ENCODE measurements at places on chromosomes 3 and 15.

DNA sequence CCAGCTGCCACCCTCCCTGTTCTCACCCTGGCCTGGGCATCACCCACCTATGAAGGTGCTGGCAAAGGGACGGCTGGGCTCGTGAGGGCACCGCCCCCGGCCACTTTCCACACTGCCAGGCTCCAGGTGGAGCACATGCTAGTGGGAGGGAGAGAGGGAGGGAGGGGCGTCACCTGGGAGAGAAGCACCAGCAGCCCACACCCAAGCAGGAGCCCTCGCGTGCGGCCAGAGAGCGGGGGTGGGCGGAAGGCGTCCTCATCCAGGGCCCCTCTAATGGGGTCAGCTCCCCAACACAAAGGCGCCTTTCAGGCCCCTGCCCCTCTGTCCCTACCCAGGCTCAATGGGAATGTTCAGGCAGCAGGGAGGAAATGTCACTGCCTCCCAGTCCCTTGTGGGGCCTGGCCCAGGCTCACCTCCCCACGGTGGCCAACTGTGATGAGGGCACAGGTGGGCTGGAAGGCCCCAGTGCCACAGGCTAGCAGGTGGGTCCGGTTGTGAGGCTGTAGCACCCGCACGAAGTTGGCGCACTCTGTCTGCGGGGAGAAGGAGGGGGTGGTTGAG is 3.1 kb downstream of the SEMA3G start:
- DNase-seq = no peak

GRCh38 chr3:170448584-170448983 is 29.9 kb downstream of the CLDN11 start:
- DNase-seq = no peak

DNA sequence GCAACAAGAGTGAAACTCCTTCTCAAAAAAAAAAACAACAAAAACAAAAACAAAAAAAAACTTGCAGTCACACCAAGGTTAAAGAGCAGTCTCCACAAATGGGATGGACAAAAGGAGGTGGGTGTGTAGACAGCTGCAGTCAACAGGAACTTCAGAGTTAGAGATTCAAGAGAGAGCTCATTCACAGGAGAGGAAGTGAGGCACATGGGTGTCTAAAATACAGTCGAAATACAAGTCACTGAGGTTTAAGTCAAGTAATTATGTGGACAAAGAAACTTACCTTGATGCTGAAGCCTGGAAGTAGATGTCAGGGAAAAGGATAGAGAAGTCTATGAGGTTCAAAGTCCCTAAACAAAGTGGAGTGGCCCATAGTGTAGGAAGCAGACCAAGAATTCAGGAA is 14.8 kb downstream of the MRPS11 start:
- DNase-seq = no peak

- DNase-seq = no peak
Measured at GRCh38 chr3:184850201-184850600, 38.2 kb downstream of the VPS8 start.

GRCh38 chr15:60155661-60156060 is 151.6 kb downstream of the FOXB1 start:
- DNase-seq = no peak

GRCh38 chr3:98594628-98595324 is 1.4 kb upstream of the CPOX start:
- DNase-seq = no peak

DNA sequence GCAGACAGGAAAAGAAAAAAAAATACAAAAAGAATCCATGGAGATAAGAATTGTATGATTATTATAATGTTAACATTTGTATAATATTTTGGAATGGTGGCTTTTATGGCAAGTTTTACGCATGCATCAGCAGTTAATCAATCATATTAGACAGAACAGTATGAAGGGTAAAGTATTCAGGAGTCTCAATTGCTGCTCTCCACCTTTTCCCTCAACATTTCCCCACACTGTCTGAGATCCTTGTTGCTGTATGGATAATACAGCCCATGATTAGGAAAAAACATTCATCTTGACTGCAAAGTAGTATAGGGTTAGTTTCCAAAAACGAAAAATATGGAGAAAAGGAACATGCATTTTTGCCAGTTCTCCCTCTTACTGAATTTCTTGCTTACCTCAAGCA is 755.3 kb upstream of the ARPP21 start:
- no peak for DNase-seq

DNA sequence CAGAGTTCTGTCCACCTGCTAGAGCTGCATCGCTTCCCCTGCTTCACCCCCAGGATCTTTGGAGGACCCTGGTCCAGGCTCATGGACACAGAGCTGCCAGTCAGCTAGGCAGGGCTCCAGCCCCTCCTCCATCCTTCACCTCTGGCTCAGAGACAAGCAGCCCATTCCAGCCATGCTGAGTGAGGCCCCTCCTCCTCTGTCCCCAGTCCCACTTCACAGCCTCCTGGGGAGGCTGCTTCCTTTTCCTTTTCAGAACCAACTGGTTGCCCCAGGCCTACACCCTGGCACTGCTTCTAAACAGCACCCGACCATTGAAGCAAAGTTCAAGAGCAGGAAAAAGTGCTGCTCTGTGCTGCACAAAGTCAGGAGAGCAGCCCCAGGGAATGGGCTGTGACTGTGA is 22.2 kb downstream of the IQSEC1 start:
- no peak for DNase-seq

DNA sequence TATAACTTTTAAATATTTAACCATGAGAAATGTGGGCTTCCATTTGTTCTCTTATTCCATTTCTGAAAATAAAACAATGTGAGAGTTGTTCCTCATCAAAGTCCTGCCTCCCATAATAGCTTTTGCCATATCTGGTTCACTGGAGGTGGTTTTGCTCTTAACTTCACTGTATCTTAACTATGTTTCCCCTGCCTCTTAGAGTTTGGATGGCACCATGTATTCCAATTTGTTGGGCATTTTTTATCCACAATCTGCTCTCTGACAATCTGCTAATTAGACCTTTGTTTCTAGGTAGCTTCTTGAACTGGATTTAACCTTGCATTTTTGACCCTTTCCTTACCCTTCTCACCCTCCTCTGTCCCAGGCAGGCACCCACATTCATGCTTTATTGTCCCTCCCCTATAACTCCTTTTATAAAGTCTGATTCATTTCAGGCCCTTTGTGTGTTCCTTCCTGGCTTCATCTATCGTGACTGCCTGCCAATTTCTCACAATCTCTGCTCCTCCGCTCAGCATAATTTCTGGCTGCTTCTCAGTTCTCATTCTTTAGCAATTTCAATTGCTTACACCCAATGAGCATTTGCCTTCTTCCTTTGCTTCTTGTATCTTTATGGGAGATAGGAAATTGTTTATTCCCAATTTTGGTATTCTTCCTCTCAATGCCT is 144.2 kb upstream of the ARHGEF26 start:
- no peak for DNase-seq

DNA sequence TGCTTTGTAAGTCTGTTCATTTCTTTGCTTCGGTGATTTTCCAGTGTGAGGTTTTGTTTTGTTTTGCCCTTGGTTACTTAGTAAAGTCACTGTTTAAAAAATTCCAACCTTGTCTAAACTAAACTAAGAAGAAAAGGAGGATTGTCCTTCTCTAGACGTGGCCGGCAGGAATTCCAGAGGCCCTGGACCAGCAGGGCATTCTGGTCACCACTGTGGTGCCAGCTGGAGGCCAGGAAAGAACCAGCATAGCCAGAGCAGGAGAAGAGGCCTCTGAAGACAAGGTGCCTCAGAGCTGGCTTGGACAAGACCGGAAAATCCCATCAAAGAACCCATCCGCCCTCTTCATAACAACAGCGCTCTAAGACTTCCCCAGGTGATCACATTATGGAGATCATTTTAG is 8.2 kb downstream of the PLOD2 start:
- DNase-seq = no peak

DNA sequence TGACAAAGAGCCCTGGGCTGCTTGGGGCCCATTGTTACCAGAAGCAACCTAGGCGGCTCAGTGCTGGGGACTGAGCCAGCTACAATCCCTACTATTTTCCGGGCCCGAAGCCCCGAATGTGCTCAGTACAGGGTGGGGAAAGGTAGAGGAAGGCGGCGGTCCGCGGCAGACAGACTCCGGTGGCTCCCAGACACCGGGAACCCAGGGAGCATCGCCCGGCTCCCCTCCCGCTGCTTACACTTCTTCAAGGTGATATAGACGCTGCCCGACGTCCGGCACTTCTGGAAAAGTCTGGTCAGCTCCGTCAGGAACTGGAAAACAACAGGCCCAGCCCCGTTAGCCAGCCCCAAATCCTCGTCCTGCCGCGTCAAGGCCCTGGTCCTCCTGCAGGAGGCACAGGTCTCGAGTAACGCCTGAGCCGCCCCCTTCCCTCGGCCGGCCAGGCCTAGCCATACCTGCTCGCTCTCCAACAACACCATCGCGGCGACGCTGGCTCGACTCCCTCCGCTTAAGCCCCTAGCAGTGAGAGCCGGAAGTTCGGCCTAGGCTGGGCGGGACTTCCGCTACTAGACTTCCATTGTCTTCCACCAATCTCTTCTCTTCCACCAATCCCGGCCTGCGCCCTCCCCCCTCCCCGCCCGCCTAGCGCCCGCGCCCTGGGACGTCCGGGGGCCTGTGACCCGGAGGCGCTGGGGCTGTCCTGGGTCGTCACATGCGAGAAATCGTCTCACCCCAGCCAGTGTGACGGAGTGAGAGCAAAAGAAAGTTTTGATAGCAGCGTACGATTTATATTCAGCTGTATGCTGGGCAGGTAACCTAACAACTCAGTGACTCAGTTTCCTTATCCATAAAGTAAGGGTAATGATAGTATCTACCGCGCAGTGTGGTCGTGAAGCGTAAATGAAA is at the start of gene SRP14:
TSS of gene SRP14 (minus strand) at position 544 of the 906 bp plus-strand sequence. CDS start at position 479, 65 bp downstream.
- peak; percentile 68 for DNase-seq

GRCh38 chr15:73605759-73606436 is 27.3 kb downstream of the NPTN start:
- DNase-seq = no peak

GRCh38 chr3:188706176-188706575 is 465.6 kb upstream of the TPRG1 start:
- DNase-seq = no peak

- no peak for DNase-seq
Measured at GRCh38 chr3:111910806-111911205, 51.7 kb downstream of the PHLDB2 start.

- no peak for DNase-seq
Measured at GRCh38 chr3:140434261-140434905, 243.5 kb upstream of the TRIM42 start.

DNA sequence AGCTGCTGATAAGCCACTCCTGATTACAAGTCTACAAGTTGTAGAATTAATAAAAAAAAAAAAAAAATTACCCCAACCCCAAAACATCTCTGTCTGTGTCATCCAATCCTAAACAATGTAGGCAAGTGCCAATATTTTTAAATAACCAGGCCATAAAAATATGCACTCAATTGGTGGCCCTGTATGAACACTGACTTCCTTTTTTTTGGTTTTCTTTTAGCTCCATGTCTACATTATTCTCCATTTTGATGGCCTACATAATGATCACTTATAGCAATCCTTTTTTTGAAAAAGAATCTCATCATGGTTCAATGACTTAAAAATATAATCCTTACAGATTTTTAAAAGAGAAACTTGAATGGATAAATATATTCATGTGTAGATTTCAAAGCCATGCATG is 72.1 kb downstream of the FOXP1 start:
- no peak for DNase-seq

DNA sequence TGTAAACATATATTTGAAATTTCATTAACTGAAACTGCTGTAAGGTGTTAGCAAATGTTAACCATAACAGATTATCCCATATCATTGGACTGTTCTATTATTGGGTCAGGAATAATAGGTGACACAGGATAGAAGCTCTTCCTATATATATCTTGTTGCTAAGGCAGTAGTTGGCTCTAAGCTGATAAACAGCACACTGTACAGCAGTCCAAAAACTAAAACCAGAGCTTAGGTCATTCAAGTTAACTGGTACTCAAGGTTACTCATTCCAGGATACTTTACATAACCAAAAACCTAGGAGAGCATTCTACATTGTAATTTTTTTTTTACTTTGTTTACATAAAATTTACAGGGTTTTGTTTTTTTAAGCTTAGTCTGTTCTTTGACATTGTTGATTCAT is 8.9 kb downstream of the DNAJC19 start:
- no peak for DNase-seq

GRCh38 chr3:14298442-14298841 is 104.0 kb upstream of the SLC6A6 start:
- DNase-seq = no peak

- DNase-seq = no peak
Measured at GRCh38 chr3:31341130-31341529, 191.6 kb upstream of the STT3B start.

DNA sequence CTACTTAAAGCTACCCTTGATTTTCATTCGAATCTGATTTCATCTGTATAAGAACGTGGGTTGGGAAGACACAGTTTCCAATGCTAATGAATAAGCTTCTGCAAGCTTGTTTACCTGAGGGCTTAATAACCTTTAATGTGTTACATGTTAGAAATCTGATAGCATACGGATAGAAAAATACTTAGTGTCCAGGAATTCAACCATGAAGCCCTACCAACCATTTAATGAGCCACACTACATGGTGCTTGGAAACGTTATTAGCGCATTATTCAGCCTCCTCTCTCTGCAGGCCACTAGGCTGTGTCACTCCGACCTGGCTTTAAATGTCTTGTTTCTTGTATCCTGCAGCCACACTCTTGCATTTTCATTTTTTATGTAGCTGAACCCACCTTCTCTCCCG is 1.6 kb downstream of the FAM81A start:
- DNase-seq = no peak

- no peak for DNase-seq
Measured at GRCh38 chr3:94008253-94008652, 20.1 kb downstream of the STX19 start.

GRCh38 chr3:4786431-4786830 is 192.8 kb upstream of the BHLHE40 start:
- no peak for DNase-seq

GRCh38 chr15:37599156-37599555 is 335.3 kb upstream of the TMCO5A start:
- DNase-seq = no peak

DNA sequence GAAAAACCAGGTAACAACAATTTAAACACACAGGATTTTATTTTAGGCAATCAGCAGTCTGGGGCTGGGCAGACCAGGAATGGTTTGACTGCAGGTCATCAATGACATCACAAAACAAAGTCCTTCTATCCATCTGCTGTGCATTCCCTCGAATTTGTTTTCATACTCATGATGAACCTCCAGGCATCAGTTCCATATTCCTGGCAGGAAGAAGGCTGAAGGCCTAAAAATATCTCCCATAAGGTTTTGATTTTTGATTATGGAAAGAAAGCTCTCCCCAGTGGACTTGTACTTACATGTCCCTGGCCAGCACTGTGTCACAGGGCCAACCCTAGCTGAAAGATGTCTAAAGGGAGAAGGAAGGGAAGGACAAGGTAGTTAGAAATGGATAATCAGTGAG is 107.4 kb downstream of the PEAK1 start:
- no peak for DNase-seq
